Colonic mucosa (tissue), 4 donors: ENCODE measurements at places on chromosomes 7 and 10. TPM values are rescaled to one million over a fixed set of nuclear protein-coding genes. Genes with fewer than 3 reads are reported as not detected.

DNA sequence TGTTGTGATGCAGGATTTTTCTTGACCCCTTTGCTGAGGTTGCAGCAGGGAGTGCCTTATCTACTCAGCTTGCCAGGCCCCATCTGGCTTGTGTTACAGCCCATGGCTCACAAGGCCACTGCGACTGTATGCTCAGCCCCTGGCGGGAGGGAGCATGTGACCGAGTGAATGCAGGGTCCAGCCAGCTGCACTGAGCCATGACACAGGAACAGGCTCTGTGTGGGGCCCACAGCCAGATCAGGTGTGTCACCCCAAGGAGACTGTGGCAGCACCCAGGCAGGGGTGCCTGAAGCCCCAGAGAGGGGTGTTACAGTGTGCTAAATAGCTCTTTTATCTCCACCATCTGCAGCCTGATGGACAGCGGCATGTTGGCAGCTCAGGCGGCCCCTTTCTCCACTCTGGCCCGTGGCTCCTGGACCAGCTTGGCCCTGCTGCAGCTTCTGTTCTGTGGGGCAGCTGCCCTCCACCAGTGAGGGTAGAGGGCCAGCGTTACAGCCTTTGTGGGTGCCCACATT, 2.6 kb upstream of the PCBD1 start:
- DNase-seq: peak; percentile 34

GRCh38 chr7:151271699-151272355, 23.3 kb upstream of the SMARCD3 start:
- peak; percentile 48 for DNase-seq

The PRSS1 gene
- total RNA-seq: 41.2 TPM

- no peak for DNase-seq
These were observed 186.1 kb upstream of the ZWINT start for GRCh38 chr10:56547163-56547562.

The MAGI2 gene
- 1.1 TPM for total RNA-seq

- DNase-seq: no peak
These were observed 14.6 kb upstream of the DRGX start for GRCh38 chr10:49410365-49411074.

DNA sequence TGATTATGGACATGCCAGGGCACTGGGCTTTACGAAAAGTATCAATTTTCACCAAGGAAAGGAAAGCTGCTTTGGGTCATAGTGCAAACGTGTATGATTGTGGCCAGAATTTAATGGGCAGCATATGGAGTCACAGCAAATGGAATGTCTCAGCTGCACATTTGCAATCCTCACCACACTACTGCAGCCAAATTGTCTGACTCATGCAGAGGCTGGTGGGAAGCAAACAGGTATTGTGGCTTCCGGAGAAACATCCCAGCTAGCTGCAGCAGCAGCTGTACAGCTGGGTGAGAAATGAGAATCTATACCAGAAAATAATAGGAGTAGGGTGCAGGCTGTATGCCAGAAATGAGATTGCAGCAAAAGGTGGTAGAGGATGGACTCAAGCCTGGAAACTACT, 374.7 kb upstream of the VWC2 start:
- no peak for DNase-seq

The FAM25A gene
- not detected for total RNA-seq

GRCh38 chr7:22184549-22185199, 172.3 kb downstream of the RAPGEF5 start:
- DNase-seq: no peak

DNA sequence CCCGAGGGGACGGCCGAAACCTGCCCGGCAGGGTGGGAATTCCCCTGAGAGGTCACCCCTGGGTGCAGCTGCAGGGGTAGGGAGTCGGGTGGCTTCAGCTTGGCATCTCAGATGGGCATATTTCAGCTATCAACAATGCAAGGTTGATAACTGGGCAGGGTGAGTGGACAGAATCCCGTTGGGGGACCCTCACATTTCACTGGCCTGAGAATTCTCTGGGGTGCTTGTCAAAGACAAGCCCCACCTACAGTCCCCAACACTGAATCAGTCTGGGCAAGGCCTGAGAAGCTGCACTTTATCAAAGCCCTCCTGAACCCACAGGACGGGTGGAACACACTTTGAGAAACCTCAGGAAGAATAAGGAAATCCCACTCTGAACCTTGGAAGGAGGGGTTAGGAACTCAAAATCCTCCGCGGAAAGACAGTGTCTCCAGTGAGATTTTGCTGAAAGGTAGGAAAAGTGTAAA, 3.1 kb downstream of the RGS10 start:
- peak; percentile 52 for DNase-seq

The SEMA3C gene
- 41.9 TPM for total RNA-seq

The ETV1 gene
- 4.3 TPM for total RNA-seq

DNA sequence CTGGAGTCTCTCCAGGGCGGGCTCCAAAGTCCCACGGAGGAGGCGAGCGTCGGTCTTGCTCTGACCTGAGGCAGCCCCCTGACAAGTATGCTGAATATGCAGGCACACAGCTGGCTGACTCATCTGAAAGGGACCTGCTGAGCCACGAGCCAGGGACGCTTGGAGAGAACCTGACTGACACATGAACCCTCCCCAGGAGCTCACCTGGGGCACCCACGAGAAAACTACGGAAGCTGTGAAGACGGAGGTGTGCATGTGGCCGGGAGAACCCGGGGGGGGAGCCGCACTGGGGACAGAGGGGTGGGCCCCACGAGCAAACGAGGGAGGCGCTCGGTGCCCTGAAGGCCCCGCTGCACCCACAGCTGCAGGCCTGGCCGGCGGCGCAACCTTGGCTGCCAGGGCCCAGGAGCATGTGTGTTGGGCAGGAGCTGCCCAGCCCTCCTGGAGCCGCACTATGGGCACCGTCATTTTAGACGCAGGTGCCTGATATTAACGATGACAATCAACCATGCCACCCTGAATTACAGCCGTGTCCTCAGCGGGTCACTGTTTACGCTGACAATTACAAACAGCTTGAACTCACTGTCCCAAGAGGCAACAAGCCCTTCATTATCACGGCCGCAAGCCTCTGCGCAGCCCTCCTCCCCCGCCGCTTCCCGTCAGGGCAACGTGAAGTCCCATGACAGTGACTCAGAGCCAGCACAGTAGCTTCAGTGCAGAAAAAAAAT, 64.7 kb downstream of the DIP2C start:
- DNase-seq: peak; percentile 55

The UCN3 gene
- total RNA-seq: 4.0 TPM
